ENCODE measurements at places on chromosomes 1 and 21.

DNA sequence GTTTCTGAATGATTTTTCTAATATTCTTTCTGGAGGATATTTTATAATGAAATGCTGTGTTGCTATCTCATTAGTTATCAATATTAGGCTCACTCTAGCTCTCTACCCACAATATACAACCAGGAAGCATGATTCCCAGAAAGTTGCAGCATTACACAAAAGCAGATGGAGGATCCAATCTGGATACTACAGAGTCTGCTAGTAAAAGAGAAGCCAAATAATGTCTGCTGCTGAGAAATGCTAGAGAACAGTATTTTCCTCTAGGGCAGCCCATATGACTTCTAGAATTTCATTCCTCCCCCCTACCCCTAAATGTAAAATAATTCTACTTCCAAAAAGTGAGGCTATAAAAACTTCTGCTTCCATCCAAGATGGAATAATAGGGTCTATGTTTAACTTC, 239.8 kb downstream of the ZNF648 start:
- DNase-seq, result no peak

DNA sequence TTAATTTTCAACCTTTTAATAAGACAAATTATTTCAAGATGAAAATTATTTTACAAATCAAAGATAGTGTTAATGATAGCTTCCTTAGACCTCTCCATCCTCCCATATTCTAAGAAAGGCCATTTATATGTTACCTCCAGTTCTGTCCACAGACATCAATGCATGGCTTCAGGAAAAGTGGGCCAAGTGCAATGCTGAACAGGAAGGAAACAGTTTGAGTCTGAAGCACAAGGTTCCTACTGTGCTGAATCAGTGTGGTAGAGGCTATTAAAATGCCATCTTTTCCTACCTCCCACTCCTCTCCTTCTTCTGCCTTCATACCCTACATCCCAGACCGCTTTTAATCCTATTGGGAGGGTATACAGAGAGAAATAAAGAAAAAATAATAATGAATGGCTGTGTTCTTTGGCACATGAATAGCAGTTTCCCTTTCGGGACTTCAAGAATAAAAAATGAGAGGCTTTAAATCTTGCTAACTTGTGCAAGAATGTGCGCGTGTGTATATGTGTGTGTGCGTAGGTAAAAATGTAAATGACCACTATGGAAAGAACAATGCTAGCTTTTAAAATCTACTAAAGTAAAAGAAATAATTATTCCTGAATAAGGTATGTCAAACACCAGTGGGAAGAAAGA, 62.6 kb upstream of the C1orf105 start:
- DNase-seq, result no peak

DNA sequence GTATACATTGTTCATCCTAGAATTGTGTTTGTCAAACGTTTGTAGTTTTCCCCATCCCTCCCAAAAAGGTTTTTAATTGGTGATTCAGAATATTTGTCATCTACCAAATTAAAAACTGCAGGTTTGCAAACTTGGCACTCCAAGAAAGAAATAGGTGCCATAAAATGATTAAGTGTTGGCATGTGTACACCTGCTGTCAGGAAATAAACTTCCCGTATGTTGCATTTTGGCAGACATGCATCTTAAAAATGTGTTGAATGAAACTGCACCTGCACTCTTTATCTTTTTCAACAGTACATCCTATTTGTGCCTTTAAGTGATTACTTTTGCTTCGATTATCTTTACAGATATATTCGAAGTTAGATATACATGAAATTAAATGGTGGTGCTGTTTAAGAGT, 7.3 kb downstream of the B3GALT2 start:
- no peak for DNase-seq

- no peak for DNase-seq
These were observed 280.2 kb downstream of the PTGER3 start for GRCh38 chr1:70767377-70767776.

Measured in activated CD8-positive, alpha-beta memory T cell treated with anti-CD3 and anti-CD28 coated beads, Interleukin-2, amount 50 U/mL, for 48 hours (primary cell).